ENCODE measurements at places on chromosomes 4 and X.

GRCh38 chr4:4549534-4549933 is 7.7 kb upstream of the STX18 start:
- no peak for DNase-seq

DNA sequence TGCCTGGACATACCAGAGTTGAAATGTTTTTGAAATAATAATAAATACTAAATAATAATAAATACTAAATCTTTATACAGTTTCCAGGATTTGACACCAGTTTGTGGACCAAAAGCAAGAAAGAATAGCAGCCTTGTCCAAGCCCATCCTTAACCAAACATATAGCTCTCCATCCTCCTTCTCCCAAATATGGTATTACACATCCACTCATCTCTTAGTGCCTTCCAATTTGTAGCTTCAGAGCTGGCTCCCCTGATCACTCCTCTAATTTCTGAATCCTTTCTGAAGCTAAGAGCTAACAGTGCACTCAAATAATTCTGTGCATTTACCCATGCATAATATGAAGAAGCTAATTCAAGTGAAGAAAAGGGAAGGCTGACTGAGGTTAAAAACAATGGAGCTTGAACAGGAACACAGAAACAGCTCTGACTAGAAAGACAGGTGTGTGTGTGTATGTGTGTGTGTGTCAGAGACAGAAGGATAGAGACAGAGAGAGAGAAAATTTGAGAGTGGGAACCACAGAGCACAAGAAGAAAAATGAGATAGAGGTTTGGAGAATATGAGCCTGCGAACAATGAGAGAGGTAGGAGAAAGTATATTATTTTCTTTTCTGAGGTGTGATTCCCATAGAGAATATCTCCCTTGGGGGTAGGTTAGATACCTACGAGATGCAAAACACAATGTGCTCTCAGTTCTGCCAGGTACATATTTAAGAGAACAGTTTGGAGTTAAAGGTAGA is 123.5 kb downstream of the CAMK2D start:
- DNase-seq, result no peak

DNA sequence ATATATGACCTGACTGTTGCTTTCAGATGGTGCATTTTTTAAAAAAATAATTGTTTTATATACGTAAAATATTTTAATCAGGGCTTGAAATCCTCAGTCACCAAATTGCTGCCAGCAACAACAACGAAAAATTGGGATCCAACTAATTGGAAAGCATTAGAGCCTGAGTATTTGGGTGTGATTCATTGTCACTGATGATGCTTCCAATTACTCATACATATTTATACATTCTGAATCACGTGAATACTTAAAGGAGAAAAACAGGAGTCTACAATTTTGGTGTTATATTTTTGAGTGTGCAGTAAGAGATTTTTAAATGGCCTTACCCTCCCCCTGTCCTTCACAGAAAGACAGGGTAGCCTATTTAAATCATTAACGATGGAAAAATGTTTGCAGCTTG is 765.6 kb upstream of the TENM3 start:
- no peak for DNase-seq

- no peak for DNase-seq
Measured at GRCh38 chr4:5791654-5792053, 80.7 kb downstream of the EVC start.

DNA sequence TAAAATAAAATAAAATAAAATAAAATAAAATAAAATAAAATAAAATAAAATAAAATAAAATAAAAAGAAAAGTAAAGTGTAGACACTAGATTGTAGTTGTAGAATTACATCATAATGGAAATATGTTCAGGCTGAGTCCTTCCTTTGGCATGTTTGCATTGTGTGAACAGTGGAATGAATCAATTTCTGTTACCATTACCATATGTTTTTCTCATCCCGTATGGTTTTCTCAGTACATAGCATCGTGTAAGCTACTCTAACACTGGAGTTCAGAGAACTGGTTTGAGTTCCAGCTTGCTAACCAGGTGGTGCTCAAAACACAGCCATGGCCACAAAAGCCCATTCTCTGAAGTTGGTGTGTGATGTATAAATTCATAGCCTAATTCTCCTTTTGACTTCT is 45.9 kb downstream of the USP11 start:
- DNase-seq, result no peak

DNA sequence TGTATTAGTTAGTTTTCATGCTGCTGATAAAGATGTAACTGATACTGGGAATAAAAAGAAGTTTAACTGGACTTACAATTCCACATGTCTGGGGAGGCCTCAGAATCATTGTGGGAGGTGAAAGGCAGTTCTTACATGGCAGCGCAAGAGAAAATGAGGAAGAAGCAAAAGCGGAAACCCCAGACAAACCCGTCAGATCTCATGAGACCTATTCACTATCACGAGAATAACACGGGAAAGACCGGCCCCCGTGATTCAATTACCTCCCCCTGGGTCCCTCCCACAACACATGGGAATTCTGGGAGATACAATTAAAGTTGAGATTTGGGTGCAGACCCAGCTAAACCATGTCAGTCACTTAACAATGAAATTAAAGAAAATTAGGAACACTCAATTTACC is 499.1 kb downstream of the FSTL5 start:
- DNase-seq, result no peak

DNA sequence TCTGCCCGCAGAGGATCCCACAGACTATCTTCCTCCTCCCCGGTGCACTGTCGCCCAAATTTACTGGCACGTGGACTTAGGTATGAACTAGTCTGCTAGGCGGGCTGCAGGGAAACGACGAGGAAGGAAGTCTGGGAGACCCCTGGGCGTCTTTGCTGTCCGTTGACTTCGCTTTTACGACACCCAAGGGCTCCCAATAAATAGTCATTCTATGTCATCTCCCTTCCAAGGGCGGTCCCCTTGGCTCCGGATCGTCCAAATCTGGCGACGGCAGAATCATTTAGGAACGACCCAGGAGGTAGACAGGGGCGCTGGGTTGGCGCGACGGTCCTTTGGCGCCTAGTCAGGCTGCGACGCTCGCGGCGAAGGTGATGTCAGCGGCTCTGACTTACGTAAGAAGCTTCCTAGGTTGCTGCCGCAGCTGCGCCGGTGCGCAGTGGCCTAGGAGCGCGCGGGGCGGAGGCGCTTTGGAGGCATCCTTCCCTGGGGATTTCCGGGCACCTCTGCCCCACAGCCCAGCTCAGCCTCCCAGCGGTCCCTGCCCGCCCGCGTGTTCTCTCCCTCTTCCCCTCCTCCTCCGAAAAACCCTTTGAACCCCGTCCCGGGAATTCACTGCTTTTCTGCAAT is 2.2 kb downstream of the NHS start:
- no peak for DNase-seq

GRCh38 chrX:46572340-46572936 is 1.1 kb upstream of the CHST7 start:
- DNase-seq, result no peak

DNA sequence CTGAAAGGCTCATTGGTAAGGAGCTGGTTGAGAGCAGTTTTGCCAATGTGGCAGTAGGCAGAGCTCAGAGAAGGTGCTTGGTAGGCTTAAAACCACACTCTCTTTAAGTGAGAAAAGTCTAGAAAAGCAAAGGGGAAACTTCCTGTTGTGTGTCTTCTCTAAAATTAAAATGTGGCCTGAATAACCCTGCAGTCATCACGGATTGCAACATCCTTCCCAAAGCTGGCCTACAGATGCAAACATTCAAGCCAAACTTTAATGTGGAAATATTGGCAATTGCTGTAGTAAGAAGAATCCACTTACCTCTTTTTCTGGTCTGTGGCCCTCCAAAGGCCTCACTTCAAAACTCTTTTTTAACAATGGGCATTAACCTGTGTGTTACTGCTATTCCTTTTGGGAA is 348.5 kb downstream of the OPHN1 start:
- no peak for DNase-seq

- DNase-seq, result no peak
Measured at GRCh38 chrX:112867570-112867969, 26.9 kb upstream of the AMOT start.

DNA sequence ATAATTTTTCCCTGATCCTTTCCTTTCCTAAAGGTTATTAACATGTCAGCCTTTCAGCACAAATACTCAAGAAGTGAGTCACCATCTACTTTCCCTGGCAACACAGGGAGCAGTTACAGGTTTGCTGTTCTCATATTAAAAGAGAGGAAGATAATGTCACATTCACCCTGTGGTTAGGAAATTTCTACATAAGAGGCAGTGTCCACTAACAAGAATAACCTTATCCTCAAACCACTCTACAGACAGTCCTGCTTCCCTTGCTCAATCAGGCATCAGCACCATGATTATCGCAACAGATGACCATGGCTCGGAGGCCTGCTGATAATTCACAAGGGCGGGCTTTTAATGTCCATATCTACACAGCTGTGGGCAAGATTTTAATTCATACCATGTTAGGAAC is 30.9 kb downstream of the RNF150 start:
- DNase-seq, result peak; percentile 77

DNA sequence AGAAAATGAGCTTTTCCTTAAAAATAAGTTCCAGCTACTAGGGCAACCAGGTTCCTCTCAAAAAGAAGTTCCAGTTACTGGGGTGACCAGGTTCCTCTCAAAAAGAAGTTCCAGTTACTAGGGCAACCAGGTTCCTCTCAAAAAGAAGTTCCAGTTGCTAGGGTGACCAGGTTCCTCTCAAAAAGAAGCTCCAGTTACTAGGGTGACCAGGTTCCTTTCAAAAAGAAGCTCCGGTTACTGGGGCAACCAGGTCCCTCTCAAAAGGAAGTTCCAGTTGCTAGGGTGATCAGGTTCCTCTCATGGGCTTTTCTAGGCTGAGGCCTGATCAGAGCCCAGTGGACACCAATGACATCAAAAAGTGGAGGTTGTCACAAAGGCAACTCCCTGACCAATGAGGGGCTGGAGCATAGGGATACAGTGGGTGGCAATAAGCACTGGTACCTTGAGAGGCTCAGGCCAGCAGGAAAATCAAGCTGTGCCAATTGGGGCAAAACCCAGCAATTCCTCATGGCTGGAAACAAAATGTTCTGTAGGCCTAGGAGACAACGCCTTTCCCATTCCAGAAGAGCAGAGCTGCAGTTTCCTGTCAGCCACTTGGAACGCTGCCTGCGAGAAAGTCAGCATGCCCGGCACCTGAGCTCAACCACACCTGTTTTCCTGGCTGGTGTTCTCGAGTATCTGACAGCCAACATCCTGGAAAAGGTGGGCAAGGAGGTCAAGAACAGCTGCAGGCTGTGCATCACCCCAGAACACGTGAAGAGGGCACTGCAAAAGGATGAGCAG is 12.3 kb upstream of the SYTL5 start:
- no peak for DNase-seq

GRCh38 chr4:112518675-112519074 is 2.7 kb upstream of the NEUROG2 start:
- DNase-seq, result no peak

- no peak for DNase-seq
Measured at GRCh38 chr4:89658701-89659024, 178.3 kb downstream of the SNCA start.

Data from retinal pigment epithelial cell (primary cell).